ENCODE measurements at places on chromosomes 6 and 20.

GRCh38 chr20:44204156-44204831 lies 6.3 kb downstream of the OSER1 start:
- DNase-seq = peak; percentile 47

- DNase-seq = no peak
Observed at GRCh38 chr6:57182017-57182432, 9.9 kb downstream of the BAG2 start.

- no peak for DNase-seq
Observed at GRCh38 chr6:109373762-109374161, 8.5 kb downstream of the CD164 start.

GRCh38 chr20:50415021-50415515 lies 95.1 kb upstream of the PTPN1 start:
- DNase-seq = no peak

DNA sequence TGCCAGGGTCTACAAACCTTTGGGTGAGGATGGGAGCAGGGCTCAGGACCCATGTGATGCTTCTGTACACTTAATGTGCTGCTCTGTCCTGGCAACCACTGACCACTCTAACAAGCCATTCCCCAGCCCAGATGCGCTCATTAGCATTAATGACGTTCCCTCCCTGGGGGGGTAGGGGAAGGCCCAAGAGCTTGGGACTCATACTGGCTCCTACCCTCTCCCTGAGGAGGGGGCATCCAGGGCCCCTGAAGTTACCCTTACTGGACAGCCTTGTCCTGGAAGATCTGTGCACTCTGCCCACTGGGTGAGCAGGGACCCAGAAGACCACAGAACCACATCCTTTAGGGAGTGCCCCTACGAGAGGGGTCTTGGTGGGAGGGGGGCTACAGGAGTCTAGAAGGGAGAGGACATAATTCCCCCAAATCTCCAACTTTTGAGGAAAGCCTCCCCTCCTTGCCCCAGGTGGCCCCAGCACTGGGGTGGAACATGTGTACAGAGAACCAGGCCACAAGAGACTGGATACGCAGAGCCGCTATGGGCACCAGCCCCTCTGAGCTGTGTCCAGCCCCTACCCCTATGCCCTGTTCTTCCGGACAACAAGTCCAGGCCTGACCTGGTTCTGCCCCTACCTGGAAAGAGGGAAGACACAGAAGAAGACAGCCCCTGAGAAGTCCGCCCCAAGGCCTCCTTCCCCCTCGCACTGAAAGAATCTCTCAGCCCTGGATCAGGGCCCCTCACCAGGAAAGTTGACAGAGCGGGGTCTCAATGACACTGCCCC lies 1.4 kb downstream of the TEAD3 start:
- no peak for DNase-seq

- DNase-seq = no peak
Observed at GRCh38 chr6:135796643-135797305, 54.7 kb upstream of the PDE7B start.

GRCh38 chr6:125781314-125781868 lies 9.4 kb upstream of the NCOA7 start:
- no peak for DNase-seq

- no peak for DNase-seq
Observed at GRCh38 chr20:60263725-60264709, 305.8 kb downstream of the CDH26 start.

GRCh38 chr6:32852844-32853540 lies 512 bp downstream of the TAP1 start:
- no peak for DNase-seq

GRCh38 chr6:114064862-114065261 lies 93.9 kb upstream of the HDAC2 start:
- no peak for DNase-seq

- DNase-seq = peak; percentile 62
Observed at GRCh38 chr6:121523628-121524027, 88.2 kb downstream of the GJA1 start.

GRCh38 chr6:26020329-26021000 lies 57.9 kb downstream of the TRIM38 start:
- no peak for DNase-seq

GRCh38 chr6:33126101-33126714 lies 50.4 kb downstream of the HLA-DPB1 start:
- no peak for DNase-seq

DNA sequence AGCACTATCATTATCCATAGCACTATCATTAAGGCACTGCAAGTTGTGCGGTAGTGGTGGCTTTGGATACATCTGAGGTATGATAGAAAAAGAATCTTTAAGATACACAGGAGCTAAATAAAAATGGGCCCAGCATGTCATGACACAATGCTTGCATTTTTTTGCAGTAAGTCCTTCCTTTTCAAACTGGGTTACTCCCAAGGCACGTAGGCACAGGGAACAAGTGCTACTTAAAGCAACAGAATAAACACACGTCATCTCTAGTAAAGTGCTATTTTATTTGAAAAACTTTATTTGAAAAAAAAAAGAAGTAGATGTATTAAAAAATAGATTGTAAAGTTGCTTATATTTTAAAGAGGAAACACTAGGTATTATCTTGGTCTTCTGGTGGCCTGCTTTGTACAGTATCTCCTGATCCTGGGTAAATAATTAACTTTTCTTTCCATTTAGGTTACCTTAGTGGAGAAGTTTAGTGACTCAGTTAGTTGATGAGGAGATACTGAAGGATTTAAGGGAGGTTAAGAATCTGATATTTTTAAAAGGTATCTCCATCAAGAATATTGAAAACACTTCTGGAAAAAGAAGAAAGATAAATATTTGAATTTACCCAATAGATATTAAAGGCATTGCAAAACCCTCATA lies 129.6 kb downstream of the EDN1 start:
- DNase-seq = no peak

Data from smooth muscle cell of the brain vasculature (primary cell).